ENCODE measurements at places on chromosomes 11 and 22. TPM values are rescaled to one million over a fixed set of nuclear protein-coding genes. Genes with fewer than 3 reads are reported as not detected.

PTGDR2 gene
- under 0.01 TPM for total RNA-seq

YAP1 gene
- total RNA-seq: 251 TPM

C1QTNF6 gene
- total RNA-seq: 1.1 TPM

SCGB1C1 gene
- total RNA-seq: not detected

CSF2RB gene
- not detected for total RNA-seq
